ENCODE measurements at places on chromosomes 11 and 22.

- DNase-seq, result no peak
These were observed 10.2 kb upstream of the LRRC32 start for GRCh38 chr11:76680518-76681425.

DNA sequence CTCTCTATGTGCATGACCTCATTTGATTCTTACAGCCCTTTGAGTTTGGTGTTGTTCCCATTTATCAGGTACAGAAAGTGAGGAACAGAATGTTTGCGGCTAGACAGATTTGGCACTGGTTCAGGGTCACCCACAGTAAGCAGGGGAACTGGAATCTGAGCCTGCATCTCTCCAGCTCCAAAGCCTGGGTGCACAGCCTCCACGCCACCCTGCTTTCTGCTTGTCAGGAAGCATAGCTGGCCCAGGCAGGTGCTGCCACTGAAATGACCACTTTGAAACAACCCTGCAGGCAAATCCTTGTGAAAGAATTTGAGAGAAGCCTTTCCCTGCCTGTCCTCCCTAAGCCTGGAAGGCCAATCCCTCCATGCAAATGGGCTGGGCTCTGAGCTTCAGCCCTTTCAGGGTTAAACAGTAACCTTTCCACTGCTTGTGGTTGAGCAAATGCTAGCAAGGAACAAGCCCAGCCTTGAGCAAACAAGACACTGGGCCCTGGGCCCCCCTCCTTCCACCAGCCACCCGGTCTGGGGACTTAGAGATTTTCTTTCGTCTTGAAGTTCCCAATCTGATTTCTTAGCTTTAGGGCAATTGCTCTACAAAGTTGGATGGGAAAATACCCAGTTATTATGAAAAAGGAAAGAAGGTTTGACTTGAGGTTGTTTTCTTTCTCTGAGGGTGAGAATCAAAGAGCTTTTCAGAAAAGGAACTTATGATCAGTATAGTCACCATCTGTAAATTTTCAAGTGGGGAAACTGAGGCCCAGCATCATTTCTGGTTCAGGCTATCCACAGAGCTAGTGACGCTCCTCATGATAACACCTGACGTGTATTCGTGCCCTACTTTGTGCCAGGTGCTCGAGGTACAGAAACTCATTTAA lies 19.4 kb downstream of the EHF start:
- DNase-seq, result no peak

GRCh38 chr22:35629406-35630216 lies 12.5 kb upstream of the MB start:
- no peak for DNase-seq

GRCh38 chr22:23908587-23909205 lies 14.5 kb downstream of the MIF start:
- DNase-seq, result no peak

- no peak for DNase-seq
These were observed 428.5 kb downstream of the FAM181B start for GRCh38 chr11:82305123-82305522.
